PC-9 (cell line): ENCODE measurements at places on chromosomes 13 and 19. TPM values are rescaled to one million over a fixed set of nuclear protein-coding genes. Genes with fewer than 3 reads are reported as not detected.

Gene MEIOSIN
- total RNA-seq: not detected in 2 replicates

Gene LILRA1
- total RNA-seq: not detected in 2 replicates

GRCh38 chr19:11268783-11269267 lies 6.5 kb upstream of the DOCK6 start:
- peaks cover 29% of the 10 kb centered on the region for H3K4me1 ChIP-seq
- no peak for DNase-seq
- no peak overlapping the region for H3K27ac ChIP-seq
- no peak overlapping the region for H3K4me3 ChIP-seq

- H3K27me3 ChIP-seq: no peaks in the 10 kb centered on the region
- peak overlapping the region; percentile 20; the same call in 1 of the 2 replicates for H3K4me3 ChIP-seq
- H3K4me1 ChIP-seq: peaks cover 20% of the 10 kb centered on the region
- peak overlapping the region; percentile 50 for H3K27ac ChIP-seq
Measured at GRCh38 chr13:29676535-29676934, 81.0 kb upstream of the SLC7A1 start.

GRCh38 chr13:28725046-28725610 lies 6.4 kb upstream of the SLC46A3 start:
- H3K27me3 ChIP-seq: no peaks in the 10 kb centered on the region
- H3K4me3 ChIP-seq: no peak overlapping the region
- H3K27ac ChIP-seq: no peak overlapping the region

- H3K27me3 ChIP-seq: no peaks in the 10 kb centered on the region
- peak; percentile 29 for DNase-seq
- peaks cover 22% of the 10 kb centered on the region for H3K4me1 ChIP-seq
- H3K36me3 ChIP-seq: peaks cover 29% of the 10 kb centered on the region
Measured at GRCh38 chr19:18832306-18833140, 764 bp downstream of the UPF1 start.
